ENCODE measurements at places on chromosomes 7 and 10.

GRCh38 chr10:7956508-7956907 lies 98.0 kb upstream of the GATA3 start:
- DNase-seq: peak; percentile 54

DNA sequence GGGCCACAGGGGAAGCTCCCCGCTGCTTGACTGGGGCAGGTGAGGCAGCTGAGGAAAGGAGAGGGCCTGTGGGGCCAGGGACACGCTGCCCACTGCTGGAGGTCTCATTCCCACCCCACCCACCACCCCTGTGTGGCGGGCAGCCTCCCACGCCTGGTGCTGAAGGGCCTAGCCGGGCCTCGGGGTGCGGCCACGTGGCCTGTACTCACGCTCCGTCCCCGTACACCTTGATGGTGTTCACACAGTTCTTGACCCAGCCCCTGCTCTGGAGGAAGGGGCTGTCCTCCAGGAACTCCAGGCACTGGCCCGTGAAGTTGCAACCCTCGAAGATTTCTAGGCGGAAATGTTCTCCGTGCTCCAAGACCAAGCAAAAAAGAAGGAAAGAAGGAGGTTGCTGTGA lies 4.0 kb downstream of the CRYGN start:
- DNase-seq: no peak

- DNase-seq: peak; percentile 31
Observed at GRCh38 chr7:14598978-14599377, 303.6 kb downstream of the DGKB start.

GRCh38 chr10:123790132-123790885 lies 101.3 kb downstream of the CPXM2 start:
- no peak for DNase-seq

- DNase-seq: no peak
Observed at GRCh38 chr7:48298779-48299178, 127.5 kb downstream of the ABCA13 start.

DNA sequence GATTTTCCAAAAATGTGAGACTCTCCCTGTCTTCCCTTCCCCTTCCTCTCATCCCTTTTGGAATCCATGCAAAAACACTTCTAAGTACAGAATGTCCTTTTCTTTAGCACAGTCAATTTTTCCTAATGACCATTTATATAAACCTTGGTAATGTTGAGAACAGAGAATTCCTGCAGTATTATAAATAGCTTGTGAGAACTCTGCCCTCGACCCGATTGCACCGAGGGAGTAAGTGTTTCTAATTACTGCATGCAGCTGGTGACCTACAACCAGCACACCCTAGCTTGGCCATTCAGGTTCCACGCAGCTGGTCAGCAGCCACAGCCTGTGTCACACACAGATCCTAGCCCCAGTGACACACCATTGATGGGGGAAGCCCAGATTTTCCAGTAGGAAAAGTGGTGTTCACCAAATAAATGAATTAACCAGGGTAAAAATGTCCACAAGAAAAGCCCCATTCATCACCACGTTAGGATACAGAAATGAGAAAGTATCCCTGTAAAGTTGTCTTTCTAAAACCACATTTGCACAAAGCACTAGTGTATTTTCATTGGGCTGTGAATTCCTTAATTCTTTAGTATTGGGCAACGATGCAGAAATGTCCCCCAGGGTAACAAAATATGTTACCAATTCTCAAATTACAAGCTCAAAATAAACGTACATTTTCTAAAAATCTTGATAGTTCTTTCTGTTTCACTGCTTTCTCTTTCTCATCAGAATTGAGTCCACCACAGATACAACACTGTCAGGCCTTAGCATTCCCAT lies 499.0 kb upstream of the KLF6 start:
- peak; percentile 94 for DNase-seq

- DNase-seq: no peak
Observed at GRCh38 chr7:18444826-18445225, 50.7 kb upstream of the HDAC9 start.

DNA sequence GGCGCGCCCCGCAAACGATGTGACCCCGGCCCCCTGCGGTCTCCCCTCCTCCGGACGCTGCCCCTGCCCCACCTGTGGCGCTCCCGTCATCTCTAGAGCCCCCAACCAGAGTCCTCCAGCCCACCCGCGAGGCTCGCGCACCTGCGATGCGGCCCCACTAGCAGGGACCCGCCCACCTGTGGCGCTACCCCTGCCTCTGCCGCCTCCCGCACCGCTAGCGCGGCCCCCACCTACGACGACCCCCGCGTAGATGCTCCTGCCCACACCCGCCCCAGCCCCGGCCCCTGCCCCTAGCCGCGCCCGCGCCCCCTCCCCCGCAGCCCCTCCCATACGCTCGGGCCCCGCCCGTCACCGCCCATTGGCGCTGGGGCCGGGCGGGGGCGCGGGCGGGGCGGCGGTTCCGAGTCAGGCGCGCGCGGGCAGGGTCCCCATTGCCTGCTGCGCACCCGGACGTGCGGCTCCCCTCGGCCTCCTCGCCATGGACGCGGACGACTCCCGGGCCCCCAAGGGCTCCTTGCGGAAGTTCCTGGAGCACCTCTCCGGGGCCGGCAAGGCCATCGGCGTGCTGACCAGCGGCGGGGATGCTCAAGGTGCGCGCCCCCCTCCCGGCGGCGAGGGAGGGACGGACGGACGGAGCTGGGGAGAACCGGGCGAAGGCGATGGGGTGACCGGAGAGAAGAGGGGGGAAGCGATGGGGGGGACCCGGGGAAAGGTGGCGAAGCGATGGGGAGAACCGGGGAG lies at the start of gene PFKP:
Gene PFKP, plus strand, starts transcription at position 431 of the 741 bp plus-strand sequence. Its CDS starts 48 bp downstream, at position 479.
- no peak for DNase-seq

GRCh38 chr10:6734286-6734685 lies 154.2 kb upstream of the PRKCQ start:
- DNase-seq: no peak

GRCh38 chr7:14995774-14996173 lies 93.2 kb upstream of the DGKB start:
- DNase-seq: no peak

GRCh38 chr10:26779176-26779860 lies 81.4 kb downstream of the ABI1 start:
- no peak for DNase-seq

- DNase-seq: no peak
Observed at GRCh38 chr7:27418541-27418940, 175.9 kb downstream of the EVX1 start.

GRCh38 chr10:6013413-6014192 lies 36.3 kb upstream of the IL15RA start:
- no peak for DNase-seq

GRCh38 chr7:144174613-144175012 lies 8.7 kb upstream of the CTAGE4 start:
- no peak for DNase-seq

DNA sequence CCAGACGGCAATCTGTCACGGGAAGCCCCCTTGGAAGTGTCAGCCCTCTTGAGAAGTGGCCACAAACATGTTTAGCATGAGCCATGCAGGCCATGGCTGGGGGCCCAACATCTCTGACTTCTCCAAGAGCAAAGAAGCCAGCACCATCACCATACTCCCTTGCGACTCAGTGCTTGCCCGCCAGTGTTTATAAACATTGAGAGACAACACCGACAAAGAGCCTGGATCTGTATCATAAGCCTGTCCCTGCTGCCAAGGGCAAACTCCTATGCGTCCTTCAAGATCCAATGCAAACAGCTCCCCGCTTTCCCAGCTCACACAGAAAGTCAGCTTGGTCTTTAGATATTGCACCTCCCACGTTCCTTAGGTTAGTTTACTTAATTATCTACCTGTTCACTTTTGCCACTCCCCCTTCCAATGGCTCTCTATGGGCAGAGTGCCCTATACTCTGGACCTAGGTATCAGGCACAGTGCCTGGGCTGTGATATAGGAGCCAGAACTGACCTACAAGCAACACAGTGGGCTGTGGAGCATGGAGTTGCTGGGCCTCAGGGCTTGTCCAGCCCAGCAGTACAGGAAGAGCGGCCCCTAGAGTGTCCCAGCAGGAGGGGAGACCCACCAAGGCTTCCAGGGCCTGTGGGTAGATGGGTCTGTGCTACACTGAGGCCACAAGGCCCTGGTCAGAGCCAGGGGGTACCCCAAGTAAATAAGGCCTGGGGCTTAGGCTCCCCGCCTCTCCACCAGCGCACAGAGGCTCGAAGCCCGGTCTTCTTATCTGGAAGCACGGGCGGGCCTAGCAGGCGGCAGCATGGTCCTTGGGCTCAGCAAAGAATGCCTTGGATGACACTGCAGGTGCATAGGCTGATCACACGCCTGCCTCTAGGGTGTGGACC lies 37.7 kb downstream of the CAMK2B start:
- no peak for DNase-seq

DNA sequence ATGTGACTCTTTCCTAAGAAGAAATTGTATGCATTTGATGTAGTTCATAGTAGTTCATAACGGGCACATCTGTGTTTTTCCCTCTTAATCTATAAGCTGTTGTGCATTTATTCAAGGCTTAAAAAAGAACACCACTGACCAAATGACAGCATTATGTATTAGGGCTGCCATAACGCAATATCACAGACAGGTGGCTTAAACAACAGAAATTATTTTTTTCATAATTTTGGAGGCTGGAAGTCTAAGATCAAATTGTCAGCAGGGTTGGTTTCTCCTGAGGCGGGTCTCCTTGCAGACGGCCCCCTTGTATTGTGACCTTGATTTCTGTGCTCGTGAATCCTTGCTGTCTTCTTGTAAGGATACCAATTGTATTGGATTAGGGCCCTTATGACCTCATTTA lies 627 bp upstream of the SSMEM1 start:
- DNase-seq: no peak

DNA sequence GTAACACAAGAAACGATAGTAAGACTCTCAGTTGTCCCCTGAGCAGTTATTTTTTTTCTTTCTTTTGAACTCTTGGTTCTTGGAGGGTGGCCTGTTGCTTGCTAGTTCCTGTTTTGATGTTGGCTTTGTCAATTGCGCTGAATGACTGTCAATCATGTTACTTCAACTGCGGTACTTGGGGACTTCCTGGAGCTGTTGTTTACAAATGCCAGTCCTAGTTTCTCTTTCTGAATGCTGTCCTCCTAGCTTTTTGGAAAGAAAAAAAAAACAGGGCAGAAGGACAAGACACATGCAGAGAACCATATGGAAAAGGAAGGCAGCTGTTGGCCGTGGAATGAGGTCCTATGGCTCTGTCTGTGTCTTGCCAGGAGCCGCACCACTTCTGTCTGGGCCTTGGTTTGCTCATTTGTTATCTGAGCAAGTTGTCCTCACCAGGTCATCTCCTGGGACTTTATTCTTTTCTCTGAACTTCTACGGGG lies 7.0 kb upstream of the PDCD4 start:
- DNase-seq: no peak

- no peak for DNase-seq
Observed at GRCh38 chr7:138712652-138713051, 11.5 kb upstream of the SVOPL start.

DNA sequence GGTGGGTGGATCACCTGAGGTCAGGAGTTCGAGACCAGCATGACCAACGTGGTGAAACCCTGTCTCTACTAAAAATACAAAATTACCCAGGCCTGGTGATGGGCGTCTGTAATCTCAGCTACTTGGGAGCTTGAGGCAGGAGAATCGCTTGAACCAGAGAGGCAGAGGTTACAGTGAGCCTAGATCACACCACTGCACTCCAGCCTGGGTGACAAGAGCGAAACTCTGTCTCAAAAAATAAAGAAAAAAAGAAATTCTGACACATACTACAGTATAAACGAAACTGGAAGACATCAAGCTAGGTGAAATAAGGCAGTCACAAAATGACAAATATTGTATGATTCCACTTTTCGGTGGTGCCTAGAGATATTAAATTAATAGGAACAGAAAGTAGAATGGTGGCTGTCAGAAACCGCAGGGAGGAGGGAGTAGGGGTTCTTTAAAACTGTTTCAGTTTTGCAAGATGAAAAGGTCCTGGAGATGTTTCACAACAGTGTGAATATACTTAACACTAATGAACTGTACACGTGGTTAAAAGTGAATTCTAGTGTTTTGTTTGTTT lies 23.2 kb downstream of the PILRA start:
- DNase-seq: no peak
